ENCODE measurements at places on chromosomes 4 and X.

DNA sequence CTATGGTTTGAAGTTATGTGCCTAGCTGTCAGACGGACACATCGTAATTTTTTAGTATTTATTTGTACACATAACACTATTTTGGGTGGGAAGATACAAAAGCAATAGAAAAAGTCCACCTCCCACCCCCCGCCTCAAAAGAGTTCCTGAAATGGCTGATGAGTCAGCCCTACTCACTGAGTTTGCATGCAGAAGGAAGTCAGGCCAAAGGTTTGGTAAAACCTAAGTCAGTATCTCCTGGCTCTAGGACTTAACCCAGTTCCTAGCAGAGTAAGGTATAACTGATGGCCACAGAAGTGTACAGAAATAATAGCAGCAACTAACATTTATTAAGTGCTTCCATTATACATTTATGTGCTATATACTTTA is 2.9 kb upstream of the KLHL2 start:
- no peak for DNase-seq

DNA sequence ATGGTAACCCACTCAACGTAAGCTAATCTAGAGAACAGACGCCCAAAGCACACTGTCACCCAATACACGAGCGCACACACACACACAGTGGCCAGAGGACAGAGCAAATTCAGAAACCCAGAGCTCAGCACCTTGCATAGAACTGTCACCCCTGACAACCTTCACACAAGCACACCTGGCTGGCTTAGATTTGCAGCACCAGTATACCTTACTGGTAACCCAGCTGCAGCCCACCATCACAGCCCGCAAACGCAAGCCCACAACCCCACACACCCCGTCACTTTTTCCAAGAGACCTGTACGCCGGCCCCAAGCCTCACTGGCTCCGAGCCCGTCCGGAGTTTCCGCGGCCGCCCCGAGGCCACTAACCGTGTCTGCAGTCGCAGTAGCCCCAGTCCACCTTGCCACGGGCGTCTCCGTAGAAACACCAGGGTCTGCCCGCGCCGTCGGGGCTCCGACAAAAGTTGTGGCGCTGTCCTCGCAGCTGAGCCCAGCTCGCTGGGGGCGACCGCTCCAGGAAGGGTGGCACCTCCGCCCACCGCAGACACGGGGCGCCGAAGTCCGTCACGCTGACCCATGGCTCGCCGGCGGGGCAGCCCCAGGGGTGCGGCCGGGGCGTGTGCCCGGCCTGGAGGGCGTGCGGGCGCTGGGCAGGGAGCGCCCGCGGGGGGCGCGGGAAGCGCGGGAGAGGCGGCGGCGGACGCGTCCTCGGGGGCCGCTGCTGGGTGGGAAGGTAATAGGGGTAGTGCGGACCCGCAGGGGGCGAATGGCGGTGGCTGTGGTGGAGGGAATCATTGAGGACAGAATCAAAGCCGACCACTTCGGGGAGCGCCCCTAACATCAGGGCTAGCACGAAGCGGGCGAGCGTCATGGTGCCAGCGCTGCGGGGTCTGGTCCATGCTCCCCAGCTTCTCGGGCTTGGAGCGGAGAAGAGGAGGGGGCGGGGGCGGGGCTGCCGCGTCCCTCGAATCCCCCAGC is 664 bp downstream of the PRSS12 start:
- DNase-seq, result no peak

- DNase-seq, result no peak
These were observed 203.5 kb upstream of the TET2 start for GRCh38 chr4:104942990-104943743.

GRCh38 chr4:95869961-95870500 is 30.1 kb downstream of the PDHA2 start:
- no peak for DNase-seq

DNA sequence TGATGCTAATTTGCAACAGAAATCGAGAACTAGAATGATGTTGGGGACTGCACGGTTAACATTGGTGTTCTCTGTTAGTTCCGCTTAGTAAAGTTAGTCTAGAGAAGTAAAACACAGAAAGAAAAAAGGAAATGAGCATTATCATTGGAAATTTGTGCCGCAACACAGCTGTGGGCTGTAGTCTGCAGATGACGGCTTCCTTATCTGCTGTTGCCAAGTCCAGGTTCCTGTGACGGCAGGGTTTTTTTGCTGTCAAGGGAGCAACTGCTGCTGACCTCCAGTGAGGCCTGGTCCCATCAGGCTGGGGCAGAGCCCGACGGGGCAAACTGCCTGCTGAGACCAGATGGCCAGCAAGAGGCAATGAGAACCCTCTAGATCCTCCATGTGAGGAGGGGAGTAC is 38.9 kb upstream of the PHEX start:
- no peak for DNase-seq

GRCh38 chrX:68763481-68763880 is 65.3 kb upstream of the EFNB1 start:
- no peak for DNase-seq

DNA sequence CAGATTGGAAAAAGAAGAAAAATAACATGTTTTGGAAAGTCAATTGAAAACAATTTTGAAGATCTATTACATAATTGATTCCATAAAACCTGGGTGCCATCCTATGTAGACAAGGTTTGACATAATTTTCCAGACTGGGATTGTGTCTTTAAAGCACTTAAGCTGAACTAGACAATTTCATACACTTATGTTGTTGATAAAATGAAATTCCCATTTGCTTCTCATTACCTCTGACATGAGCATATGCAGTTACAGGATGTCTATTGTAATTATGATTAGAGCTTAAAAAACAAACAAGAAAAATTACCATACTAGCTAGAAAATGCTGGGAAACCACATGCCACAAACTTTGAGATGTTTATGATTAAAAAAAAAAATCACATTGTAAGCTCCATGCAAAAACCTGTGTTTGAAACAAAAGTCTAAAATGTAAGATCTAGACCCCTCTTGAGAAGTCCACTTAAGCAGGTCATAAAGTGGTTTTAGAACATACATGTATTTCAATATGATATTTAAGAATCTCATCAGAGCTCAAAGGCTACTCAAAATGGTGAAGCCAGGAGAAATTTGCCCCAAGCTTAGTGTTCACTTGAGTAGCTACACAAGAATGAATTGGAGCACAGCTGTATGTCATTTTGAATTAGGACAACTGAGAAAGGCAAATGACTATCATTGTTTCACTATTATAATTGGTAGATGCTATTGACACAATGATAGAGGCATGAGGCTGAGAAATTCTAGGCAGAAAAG is 181.1 kb upstream of the PABPC4L start:
- no peak for DNase-seq

- no peak for DNase-seq
These were observed 20.3 kb downstream of the HS3ST1 start for GRCh38 chr4:11408233-11408967.
